ENCODE measurements at places on chromosomes 5 and 9.

DNA sequence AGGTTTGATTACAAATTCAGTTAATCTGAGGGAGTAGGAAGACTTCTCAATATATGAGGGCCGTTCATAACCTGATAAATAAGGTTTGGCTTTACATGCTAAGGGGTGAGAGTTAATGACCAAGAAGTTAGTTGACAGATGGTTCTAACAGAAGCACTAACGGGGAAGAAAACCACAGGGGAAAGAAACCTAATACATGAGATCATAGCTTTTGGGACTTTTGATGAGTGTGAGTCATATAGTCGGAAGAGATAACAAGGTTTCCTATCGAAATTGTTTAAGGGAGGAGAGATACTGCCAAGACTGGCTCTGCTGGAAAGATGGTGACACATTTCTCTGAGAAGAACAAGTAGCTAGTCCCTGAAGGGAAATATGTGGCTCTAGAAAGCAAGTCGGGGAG, 140.1 kb downstream of the COX7C start:
- no peak for DNase-seq

DNA sequence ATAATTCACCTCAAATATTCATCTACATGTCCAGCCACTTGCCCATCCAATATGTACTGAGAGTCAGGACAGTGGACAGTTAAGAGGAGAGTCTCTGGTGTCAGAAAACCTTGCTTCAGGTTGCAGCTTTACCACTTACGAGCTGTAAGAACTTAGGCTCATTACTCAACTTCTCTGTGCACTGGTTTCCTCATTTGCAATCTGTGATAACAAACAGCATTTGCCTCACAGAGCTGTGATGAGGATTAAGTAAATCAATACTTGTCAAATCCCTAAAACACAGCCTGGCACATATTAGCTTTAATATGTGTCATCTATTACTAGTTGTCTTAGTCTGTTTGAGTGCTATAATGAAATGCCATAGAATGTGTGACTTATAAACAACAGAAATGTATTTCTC, 8.6 kb downstream of the GOLGA1 start:
- no peak for DNase-seq

DNA sequence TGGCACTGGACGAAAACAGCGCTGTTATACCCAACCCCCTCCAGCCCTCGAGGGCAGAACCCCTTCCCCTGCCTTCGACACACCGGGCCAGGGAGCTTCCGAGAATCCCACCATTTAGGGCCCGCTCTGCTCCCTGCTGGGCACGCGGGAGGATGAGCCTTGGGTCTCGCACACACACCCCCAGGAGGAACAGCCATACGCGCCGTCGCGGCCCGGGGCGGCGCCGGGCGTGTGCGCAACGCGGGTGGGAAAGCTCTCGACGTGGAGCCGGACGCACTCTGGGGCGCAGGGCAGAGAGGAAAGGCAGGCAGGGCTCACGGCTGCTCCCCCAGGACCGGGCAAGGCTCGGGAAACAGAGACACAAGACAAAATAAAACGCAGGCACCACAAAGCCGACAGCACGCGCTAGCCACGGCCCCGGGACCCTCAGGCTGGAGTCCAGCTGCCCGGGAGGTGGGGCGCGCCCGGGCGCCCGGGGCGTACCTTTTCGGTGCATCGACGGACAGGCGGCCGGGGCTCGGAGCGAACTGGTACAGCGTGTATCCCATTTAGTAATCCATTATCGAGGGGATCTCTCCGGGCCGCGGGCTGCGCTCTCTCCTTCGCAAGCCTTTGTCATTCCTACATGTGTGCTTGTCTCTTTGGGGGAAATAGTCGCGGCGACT, 789 bp downstream of the SEMA6A start:
- DNase-seq: peak; percentile 20

DNA sequence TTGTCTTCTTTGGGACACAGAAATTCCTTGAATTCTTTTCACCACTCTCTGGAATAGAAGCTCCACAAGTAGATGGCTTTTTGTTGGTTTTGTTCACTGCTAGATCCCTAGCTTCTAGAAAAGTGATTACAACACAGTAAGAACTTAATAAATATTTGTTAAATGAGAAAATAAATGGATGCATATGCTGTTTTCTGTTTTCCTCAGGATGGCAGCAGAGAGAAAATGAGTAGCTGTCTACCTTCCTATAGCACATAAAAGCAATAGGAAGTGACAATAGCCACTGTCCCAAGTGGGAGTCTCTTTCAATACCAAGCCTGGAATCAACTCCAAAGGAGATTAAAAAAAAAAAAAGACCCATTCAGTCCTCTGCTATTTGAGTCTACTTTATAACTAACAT, 100.6 kb upstream of the NREP start:
- DNase-seq: no peak

DNA sequence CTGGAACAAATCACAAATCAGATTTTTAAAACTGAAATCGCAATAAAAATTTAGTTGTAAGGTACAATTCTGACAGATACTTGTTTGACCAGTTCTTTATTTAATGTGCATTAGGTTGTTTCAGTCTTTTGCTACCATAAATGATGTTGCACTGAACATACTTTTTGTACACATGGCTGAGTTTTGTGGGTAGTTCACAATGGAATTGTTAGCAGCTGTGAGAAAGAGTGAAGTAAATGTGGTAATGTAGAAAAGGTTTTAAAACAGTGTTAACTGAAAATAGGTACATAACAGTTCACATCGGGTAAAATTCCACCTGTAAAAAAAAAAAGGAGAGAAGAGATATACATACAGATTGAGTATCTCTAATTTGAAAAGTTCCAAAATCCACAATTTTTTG, 25.6 kb downstream of the MRPS27 start:
- no peak for DNase-seq

- no peak for DNase-seq
Observed at GRCh38 chr5:75522025-75522424, 10.3 kb downstream of the POLK start.

- no peak for DNase-seq
Observed at GRCh38 chr5:177608243-177609075, 8.5 kb downstream of the B4GALT7 start.

- DNase-seq: no peak
Observed at GRCh38 chr5:151885138-151885908, 39.3 kb downstream of the GLRA1 start.

GRCh38 chr5:170773024-170773985, 10.2 kb upstream of the GABRP start:
- DNase-seq: no peak

GRCh38 chr9:101486693-101487442, 46.8 kb upstream of the RNF20 start:
- DNase-seq: peak; percentile 89

GRCh38 chr9:96245399-96245798, 56.6 kb downstream of the HSD17B3 start:
- no peak for DNase-seq

Data from NCI-H2081 (cell line).